ENCODE measurements at places on chromosomes 12 and 14.

GRCh38 chr14:104149617-104150135, 11.3 kb downstream of the KIF26A start:
- no peak for DNase-seq

GRCh38 chr14:83096092-83096491, 1562.4 kb upstream of the SEL1L start:
- DNase-seq = no peak

DNA sequence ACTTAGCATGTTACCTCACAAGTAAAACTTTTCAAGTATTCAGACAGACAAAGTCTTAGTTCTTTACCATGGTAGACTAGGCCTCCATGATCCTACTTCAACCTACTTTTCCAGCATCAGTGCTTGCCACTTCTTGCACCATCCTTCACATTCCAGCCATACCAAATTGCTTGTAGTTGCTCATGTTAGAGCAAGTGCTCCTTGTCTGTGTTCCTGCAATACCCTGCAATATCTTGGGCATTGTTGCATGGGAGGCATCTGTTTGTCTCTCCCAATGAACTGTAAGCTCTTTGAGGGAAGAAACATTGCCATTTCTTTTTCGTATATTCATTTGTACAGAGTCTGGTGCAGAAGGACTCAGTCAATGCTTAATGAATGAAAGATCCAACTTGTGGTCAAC, 78.0 kb downstream of the SRGAP1 start:
- DNase-seq = no peak

GRCh38 chr14:73216030-73216429, 21.3 kb upstream of the PAPLN start:
- DNase-seq = no peak

- peak; percentile 72 for DNase-seq
Observed at GRCh38 chr14:61280526-61281185, 482 bp downstream of the TMEM30B start.

DNA sequence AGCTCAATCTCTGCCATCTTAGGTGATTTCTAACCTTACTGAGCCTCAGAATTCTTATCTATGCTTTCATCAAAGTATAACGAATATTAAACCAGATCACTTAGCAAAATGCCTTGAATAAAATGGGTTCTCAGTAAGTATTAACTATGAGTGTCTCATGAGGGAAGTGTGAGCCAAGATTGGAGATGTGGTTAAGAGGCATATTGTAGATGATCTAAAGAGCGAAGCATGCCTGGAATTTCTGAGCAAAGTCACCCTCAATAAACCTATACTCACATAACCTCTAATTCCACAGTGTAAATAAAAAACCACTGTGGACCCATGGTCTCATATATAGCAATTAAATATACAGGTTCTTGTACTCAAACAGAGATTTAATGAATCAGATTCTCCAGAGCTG, 193.1 kb upstream of the FSCB start:
- DNase-seq = no peak

DNA sequence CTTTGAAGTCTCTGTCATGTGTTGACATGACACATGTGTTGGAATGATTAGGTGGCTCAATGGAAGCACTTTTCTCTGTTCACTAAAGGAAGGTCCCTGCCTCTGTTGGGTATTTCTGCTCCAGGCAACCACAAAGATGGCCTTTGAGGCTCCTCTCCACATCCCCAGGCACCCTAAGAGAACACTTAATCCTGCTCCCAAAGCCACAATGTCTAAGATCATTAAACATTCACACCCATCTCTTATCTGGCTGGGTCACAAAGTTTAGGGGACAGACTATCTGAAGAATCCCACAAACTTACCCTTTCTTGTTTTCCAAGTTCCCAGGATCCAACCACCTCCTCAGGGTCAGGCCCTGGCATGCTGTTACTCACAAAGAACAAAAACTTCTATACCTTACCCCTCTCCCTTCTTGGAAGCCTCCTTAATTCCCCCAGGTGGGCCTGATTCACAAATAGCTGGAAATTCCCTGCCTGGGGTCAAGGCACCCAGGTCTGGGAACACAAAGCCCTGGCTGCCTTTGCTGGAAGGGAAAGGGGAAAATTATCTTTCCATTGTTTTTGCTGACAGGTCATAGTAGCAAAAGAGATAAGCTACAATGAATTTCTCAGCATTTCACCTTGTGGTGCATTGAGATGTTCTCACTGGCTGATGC, 333.7 kb downstream of the PCNX1 start:
- DNase-seq = no peak

- peak; percentile 7 for DNase-seq
Observed at GRCh38 chr12:119649202-119649808, 18.6 kb upstream of the PRKAB1 start.

DNA sequence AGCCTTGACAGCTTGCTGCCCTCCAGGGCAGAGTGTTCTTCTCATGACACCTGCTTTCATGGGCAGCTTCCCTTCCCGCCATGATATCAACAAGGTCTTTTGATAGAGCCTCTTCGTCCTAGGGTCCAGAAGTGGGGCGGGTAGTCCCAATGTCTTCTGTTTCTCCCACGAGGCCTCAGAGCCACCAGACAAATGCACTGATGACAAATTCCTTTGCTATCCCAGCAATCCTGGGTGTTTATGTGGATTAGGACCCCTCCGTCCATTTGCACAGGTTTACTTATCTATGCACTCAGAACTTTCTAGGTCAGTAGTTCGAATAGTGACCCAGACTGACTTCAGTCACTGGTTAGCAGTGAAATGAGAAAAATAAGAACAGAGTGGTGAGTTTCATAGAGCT, 52.6 kb upstream of the PRMT8 start:
- no peak for DNase-seq

GRCh38 chr12:2893007-2893406, 2.3 kb downstream of the TULP3 start:
- DNase-seq = no peak

DNA sequence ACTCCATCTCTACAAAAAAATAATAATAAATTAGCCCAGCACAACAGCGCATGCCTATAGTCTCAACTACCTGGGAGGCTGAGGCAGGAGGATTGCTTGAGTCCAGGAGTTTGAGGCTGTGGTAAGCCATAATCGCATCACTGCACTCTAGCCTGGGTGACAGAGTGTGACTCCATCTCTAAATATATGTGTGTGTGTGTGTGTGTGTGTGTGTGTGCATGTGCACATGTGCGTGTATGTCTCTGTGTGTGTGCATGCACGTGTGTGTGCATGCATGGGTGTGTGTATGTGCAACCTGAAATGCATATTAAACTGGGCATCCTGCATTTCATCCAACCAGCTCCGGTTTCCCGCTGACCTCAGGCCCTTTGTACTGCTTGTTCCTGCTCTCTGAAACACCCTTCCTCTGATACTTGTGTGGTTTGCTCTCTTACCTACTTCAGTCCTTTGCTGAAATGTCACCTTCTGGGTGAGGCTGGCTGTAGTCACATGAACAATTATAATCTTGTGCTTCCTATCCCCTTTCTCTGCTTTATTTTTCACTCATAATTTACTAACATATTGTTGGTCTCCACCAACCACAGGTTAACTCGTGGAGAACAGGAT, 46.9 kb downstream of the PHLDA1 start:
- DNase-seq = no peak

DNA sequence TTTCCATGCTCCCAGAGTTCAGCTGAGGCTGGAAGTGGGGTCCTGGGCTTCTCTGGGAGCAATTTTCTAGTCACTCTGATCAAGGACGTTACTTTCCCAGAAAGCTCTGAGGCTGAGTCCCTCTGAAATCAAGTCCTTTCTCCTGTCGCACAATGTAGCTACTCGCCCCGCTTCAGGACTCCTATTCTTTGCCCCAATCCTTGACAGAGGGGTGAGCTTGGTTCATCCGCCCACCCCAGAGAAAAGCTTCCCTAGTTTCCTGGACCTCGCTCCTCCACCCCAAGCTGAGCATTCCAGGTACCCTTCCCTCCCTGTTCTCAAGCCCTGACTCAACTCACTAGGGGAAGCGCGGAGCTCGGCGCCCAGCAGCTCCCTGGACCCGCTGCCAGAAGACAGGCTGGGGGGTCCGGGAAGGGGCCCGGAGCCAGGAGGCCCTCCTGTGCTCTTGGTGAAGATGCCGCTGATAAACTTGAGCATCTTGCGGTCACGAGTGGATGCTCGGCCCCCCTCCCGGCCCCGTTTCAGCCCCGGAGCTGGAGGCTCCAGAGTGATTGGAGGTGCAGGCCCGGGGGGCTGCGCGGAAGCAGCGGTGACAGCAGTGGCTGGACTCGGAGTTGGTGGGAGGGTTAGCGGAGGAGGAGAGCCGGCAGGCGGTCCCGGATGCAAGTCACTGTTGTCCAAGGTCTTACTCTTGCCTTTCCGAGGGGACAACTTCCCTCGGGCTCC, 1.6 kb downstream of the AGAP2 start:
- no peak for DNase-seq

DNA sequence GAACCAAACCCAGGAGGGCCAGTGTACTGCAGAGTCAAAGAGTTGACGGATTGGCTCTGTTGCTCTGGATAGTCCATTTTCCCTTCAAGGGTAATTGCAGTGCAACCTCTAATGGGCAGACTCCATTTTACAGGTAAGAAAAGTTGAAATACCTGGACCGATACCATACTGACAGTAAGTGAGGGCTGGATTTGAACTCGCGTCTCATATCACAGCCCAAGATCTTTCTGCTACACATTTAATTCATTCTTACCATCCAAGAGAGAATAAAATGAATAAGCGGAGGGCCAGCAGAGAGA, 356 bp upstream of the ZC3H14 start:
- DNase-seq = no peak

DNA sequence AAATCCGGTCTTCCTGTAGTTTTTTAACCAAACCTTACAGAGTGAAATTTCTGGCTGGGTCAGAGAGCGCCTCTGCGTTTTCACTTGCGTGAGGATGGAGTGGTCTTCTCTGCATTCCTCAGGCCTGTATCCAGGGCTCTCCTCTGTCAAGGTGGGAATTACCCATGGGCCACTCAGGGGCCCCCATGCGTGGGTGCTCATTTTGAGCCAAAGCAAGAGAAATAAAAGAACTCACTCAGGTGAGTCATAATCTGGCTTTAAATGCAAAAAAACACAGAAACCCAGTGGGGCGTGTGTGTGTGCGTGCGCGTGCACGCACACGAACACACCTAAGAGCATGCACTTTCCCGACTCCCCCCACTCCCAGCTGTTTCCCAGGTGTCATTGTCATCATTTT, 104.0 kb upstream of the PWP1 start:
- no peak for DNase-seq

DNA sequence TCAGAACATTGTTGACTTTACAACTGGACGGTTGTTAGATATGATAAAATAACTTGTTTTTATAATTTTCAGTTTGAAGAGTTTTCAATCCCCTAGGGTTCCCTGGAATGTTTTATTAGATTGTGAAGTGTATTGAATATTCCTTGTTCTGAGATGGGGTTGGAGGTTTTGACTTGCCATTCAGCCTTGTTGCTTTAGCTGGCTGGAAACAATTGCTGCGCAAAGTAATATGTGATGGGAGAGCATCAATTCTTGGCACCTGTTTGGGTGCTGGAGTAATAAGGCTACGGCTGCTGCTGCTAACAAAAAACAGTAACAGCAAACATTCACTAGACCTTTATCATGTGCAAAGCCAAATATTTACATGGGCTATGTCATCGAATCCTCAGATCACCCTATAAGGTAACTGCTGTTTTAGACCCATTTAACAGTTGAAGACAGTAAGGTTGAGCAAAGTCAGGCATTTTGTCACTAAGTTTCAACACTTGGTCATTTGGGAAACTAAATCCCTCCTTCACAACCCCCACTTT, 241.0 kb upstream of the TBX3 start:
- DNase-seq = no peak

- DNase-seq = peak; percentile 91
Observed at GRCh38 chr12:123457980-123458779, at the start of gene SNRNP35. TSS of gene SNRNP35 (plus strand) at chr12:123458139. CDS start at chr12:123465541, 7,402 bp downstream.

DNA sequence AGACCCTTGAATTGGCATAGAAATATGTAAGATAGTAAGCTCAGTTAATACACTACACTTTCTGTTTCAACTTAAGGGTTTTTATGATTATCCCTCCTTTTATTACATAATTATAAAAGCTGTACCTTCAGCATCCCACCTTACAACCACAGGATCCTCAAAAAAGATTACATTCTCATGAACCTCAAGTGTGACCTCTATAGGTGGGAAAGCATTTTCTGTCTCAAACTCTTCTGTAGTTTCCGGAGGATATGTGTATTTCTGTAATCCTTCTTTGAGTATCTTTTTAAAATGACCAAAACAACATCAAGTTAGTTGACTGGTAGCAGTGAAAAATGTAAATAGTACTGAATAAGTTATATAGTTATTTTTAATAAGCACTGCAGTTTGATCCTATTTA, 75.9 kb downstream of the DNAI7 start:
- no peak for DNase-seq

GRCh38 chr14:55799508-55800095, 219.6 kb downstream of the KTN1 start:
- no peak for DNase-seq

DNA sequence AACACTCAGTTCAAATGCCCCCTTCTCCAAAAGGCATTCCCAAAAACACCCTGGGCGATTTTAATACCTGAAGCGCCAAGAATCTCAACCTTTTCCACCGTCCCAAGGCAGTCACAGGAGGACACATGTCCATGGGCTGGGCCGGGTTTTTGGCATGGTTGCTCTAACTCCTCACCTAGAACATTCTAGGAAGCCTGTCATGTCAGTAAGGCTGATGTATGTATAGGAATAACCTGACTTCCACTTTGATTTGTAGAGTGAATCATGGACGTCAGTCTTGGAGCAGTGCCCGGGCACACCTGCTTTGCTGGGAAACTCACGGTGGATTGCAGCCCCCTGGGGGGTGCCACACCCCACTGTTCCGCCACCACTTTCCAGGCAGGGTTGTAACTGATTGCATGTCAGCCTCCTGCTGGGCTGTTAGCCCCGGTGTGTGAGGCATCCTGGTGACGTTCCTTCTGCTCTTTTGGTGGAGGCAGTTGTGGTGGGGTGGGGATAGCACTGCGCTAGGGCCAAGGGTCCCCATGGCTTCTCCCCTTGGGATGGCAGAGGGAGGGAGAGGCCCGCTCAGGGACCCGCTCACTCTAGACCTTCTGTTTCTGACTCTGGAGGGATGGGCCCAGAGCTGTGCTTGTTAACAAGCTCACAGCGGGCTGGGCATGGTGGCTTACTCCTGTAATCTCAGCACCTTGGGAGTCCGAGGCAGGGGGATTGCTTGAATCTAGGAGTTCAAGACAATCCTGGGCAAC, 35.2 kb upstream of the FAM181A start:
- no peak for DNase-seq

- DNase-seq = no peak
Observed at GRCh38 chr14:105793836-105794235, 267.5 kb downstream of the TMEM121 start.

GRCh38 chr12:13436182-13436581, 239.7 kb downstream of the EMP1 start:
- no peak for DNase-seq

- no peak for DNase-seq
Observed at GRCh38 chr12:109572506-109572845, 828 bp downstream of the MMAB start.

DNA sequence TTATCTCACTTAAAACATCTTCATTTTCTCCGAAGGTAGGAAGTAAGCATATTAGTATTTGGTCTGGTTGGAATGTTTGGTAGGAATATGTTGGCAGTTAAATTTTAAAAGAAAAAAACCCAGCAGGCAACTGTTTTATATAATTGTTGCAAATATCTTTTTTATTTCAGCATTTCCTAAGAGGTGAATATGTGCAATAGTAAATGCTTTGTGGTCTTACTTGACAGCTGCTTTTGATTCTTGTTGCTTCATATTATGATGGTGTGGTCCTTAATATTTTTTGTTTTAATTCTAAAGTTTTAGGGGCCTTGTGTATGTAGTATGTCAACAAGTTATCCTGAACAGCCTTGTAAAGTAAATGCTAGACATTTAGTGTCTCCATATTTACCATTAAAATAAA, 6.3 kb downstream of the TRAFD1 start:
- DNase-seq = no peak

- no peak for DNase-seq
Observed at GRCh38 chr12:96510306-96510764, 21.0 kb downstream of the CFAP54 start.

Measured in NCI-H526 (cell line).